ENCODE measurements at places on chromosomes 3 and 15.

DNA sequence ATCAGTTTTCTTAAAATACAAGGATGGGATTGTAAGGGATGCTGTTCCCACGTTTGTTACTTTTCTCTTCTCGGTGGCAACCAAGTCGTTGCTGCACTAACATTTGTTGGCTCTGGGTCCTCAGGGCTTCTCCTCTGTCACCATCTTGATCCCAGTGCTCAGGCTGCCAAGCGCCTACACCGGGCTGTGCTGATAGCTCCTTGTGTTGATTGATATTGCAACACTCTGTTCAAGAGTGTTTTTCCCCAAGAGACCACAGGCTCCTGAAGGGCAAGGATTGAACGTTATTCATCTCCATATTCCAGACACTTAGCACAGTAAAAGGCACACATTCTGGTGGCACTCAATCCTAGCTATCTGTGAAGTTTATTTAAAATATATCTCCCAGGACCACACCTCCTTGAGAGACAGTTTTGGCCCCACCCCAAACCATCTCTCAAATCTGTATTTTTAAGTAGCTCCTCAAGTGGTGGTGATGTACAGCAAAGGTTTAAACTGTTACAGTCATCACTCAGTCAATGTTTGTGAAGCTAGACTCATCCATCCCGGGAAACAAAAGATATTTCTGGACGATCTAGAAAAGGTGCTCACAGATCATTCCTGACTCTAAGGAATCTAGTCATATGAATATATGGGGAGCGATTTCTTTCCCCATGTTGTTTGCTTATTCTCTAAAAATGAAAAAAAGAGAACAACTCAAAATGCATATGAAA lies 38.5 kb upstream of the FOXP1 start:
- no peak overlapping the region for H3K27ac ChIP-seq
- H3K27me3 ChIP-seq, result no peaks in the 10 kb centered on the region
- no peaks in the 10 kb centered on the region for H3K36me3 ChIP-seq
- no peak for DNase-seq
- no peak overlapping the region for H3K4me3 ChIP-seq
- no peaks in the 10 kb centered on the region for H3K4me1 ChIP-seq

GRCh38 chr15:73346735-73347312 lies 21.9 kb downstream of the HCN4 start:
- no peak for DNase-seq
- no peak overlapping the region for H3K27ac ChIP-seq
- H3K36me3 ChIP-seq, result no peaks in the 10 kb centered on the region
- peaks cover 35% of the 10 kb centered on the region for H3K27me3 ChIP-seq
- no peaks in the 10 kb centered on the region for H3K4me1 ChIP-seq

DNA sequence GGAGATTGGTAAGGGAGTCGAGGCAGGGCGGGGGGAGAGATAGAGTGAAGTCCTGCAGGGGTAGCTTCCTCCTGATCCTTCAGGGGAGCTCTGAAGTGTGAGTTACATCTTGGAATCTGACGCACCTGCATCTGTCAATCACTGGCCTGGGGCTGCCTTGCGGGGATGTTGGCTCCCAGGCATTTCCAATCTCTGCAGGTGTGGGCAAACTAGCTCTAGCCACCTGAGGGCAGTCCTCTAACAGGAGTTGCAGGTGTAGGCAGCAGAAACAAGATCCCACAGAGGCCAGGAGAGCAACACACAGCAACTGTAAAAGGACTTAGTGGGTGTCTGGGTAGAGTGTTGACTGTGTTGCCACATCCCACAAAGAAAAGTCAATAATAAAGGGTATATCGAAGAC lies 63.6 kb downstream of the ZNF621 start:
- H3K27me3 ChIP-seq, result no peaks in the 10 kb centered on the region
- no peak for DNase-seq
- peaks cover 17% of the 10 kb centered on the region for H3K4me1 ChIP-seq
- H3K4me3 ChIP-seq, result no peak overlapping the region
- H3K36me3 ChIP-seq, result no peaks in the 10 kb centered on the region

GRCh38 chr15:99963976-99964375 lies 230.7 kb upstream of the LYSMD4 start:
- H3K36me3 ChIP-seq, result no peaks in the 10 kb centered on the region
- no peak overlapping the region for H3K27ac ChIP-seq
- peaks cover 9% of the 10 kb centered on the region for H3K27me3 ChIP-seq
- peak; percentile 15 for DNase-seq

- H3K36me3 ChIP-seq, result no peaks in the 10 kb centered on the region
- no peaks in the 10 kb centered on the region for H3K4me1 ChIP-seq
- no peak overlapping the region for H3K27ac ChIP-seq
- H3K4me3 ChIP-seq, result no peak overlapping the region
Measured at GRCh38 chr15:51536965-51537574, 85.5 kb downstream of the DMXL2 start.

DNA sequence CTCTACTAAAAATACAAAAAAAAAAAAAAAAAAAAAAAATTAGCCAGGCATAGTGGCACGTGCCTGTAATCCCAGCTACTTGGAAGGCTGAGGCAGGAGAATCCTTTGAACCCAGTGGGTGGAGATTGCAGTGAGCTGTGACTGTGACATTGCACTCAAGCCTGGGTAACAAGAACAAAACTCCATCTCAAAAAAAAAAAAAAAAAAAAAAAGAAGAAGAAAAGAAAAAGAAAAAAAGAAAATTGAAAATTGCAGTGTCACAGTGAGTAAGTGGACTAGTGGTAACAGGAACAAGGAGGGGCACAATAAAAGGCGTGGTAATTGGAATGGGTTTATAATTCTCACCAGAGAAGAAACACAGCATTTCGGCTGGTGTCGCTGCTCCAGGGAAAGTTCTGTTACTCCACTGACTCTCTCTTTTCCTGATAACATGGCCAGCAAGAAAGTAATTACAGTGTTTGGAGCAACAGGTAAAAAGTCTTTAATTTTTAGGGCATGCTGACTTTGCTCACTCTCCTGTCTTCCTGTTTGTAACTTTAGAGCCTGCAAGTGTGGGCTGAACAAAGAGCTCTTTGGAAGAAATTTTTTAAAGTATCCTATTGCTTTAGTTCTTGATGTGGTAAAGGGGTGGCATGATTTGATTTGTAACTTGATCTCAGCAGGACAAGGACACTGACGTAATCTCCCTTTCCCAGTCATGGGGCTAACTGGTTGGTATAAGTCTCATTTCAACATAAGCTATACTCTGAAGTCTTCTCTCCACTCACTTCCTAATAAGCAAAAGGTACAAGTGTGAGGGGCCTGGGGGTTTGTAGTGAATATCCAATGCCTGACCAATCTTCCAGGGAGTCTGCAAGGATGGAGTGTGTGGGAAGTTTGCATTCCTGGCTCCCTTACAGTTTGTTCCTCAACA lies 22.1 kb upstream of the TRA2B start:
- H3K4me3 ChIP-seq, result peak overlapping the region; percentile 8
- H3K4me1 ChIP-seq, result peaks cover 18% of the 10 kb centered on the region
- no peak for DNase-seq
- H3K27me3 ChIP-seq, result no peaks in the 10 kb centered on the region

DNA sequence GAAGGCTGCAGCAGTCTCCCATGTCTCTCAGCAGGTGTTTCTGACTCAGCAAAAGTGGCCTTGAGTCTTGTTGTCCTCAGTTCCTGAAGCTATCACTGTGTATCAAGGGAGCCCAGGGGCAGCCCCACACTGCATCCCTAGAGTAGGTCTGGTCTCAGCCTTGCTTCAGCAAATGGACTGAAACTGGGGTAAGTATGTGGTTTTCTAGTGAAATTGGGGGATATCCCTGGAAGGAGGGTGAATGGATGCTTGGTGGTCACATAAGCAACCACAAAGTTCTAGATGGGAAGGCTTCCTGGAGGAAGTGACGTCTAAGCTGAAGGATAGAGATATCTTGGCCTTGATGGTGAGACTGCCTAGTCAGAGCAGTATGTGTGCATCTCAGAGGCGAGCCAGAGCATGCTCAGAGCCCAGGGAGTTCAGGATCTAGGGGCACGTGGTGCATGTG lies 38.4 kb downstream of the TMEM158 start:
- H3K36me3 ChIP-seq, result no peaks in the 10 kb centered on the region
- H3K4me3 ChIP-seq, result no peak overlapping the region
- H3K27me3 ChIP-seq, result no peaks in the 10 kb centered on the region
- H3K4me1 ChIP-seq, result peaks cover 12% of the 10 kb centered on the region

DNA sequence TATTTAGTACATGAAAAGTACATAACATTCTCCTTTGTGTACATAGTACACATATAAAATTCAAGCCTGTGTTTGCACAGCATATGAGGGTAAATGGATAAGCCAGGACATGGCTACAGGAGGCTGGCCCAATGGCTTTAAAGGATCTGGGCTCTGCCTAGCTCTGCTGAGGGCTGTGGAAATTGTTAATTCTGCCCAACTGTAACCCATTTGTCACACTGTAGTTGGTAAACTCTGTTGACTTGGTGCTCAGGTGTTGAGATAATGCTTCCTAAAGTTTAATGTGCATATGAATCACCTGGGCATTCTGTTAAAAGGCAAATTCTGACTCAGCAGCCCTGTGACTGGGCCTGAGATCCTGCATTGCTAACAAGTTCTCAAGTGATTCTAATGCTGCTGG lies 196.5 kb upstream of the ZPLD1 start:
- H3K36me3 ChIP-seq, result no peaks in the 10 kb centered on the region
- H3K27ac ChIP-seq, result no peak overlapping the region
- H3K27me3 ChIP-seq, result no peaks in the 10 kb centered on the region
- H3K4me1 ChIP-seq, result no peaks in the 10 kb centered on the region
- no peak overlapping the region for H3K4me3 ChIP-seq

DNA sequence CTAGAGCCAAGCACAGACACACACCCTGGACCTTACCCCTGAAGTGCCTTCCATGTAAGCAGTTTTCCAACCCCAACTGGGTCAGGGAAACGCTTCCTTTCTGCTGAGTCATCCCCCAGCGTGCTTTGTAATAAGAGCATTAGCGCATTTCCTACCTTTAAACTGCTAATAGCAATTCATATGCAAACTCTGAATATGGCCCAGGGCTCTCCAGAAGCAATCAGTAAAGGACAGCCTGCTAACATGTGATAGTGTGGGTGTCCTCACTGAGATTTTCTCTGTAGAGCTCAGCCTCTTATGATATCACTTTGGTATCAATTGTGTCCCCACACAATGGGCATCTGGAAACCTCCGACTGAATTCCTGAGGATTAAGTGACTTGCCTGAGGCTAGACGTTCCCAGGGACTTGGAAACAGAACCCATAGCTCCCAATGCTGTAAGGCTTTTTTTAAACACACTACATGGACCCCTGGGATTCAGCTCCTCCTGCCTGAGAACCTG lies 5.6 kb downstream of the GABRB3 start:
- no peak overlapping the region for H3K27ac ChIP-seq
- H3K4me1 ChIP-seq, result peaks cover 9% of the 10 kb centered on the region
- H3K36me3 ChIP-seq, result no peaks in the 10 kb centered on the region
- peaks cover 20% of the 10 kb centered on the region for H3K27me3 ChIP-seq
- no peak for DNase-seq

GRCh38 chr3:63900459-63900858 lies 11.7 kb downstream of the SCAANT1 start:
- no peaks in the 10 kb centered on the region for H3K4me1 ChIP-seq
- no peak overlapping the region for H3K27ac ChIP-seq
- peaks cover 15% of the 10 kb centered on the region for H3K36me3 ChIP-seq
